NCI-H2171 (cell line): ENCODE measurements at places on chromosomes 1 and 21.
A peak's percentile ranks its signal among the peaks of the same experiment; 100 is the strongest.

DNA sequence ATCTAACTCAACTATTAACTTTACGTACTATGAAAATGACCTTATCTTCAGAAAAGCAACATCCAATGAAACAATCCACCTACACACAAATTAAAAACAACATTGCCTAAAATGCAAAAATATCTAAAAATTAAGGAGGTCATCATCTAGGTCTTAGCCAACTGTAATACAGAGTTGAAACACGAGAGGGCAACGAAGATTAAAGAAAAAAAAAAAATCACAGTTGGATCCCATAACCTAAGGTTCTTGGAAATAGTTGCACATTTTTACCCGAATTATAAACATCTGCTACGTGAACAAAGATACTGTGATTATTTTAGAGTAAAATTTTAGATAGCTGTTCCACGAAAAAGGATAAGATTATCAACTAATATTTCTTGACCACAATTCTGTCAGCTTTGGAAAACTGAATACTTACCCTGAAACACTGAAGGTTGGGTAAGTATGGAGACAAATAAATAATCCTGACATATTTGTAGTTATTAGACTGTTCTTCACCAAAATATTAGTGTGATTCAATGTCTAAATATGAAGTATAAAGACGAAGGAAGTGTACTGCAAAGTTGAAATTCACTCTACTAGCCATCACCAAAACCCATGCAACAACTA lies 88.0 kb upstream of the AK4 start:
- no peak for DNase-seq

GRCh38 chr1:212601524-212601923 lies 7.0 kb upstream of the ATF3 start:
- DNase-seq, result no peak

DNA sequence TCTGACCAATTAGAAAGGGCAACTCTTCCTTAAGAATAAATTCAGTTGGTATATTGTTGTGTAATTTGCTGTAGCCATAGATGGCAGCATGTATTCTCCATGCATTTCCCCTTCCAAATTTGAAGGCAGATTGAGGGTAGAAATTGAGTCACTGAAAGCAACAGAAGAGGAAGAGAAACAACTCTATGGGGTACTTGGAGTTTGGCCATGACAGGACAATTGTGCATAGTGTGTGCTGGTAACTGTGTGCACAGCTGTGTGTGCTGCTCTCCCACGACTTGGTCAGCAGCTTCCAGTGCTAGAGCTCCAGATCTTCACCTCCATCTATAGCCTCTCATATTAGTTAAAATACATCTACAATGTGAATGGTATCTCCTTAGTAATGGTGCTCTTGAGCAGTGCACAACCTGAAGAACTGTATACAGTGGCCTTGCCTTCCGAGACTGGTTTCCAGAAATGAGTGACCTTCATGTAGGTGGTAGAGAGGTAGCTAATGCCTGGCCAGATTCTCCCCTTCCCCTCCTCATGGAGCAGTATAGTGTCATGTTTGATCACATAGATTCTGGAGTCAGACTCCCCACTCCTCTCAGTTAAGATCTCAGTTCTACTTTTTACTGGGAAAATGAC lies 882 bp upstream of the FCAMR start:
- no peak for DNase-seq

DNA sequence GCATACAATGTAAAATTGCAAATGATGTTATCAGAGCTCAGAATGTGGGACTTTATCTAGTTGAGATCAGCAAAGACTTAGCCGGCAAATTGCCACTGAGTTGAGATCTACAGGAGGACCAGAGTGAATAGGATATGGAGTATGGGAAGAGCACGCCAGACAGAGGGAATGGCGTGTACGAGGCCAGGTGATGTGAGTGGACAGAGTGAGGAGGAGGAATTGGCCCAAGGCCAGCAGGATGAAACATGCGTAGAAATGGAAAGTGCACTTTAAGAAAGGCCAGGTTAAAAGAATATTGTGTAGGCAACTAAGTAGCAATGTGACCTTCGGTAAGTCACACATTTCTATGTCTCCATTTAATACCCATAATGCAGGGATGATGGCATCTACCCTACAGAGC lies 211.0 kb downstream of the ZP4 start:
- DNase-seq, result no peak

GRCh38 chr1:12568009-12568767 lies 49.8 kb downstream of the DHRS3 start:
- no peak for DNase-seq

- no peak for DNase-seq
Measured at GRCh38 chr1:164565357-164565756, 6.4 kb downstream of the PBX1 start.

DNA sequence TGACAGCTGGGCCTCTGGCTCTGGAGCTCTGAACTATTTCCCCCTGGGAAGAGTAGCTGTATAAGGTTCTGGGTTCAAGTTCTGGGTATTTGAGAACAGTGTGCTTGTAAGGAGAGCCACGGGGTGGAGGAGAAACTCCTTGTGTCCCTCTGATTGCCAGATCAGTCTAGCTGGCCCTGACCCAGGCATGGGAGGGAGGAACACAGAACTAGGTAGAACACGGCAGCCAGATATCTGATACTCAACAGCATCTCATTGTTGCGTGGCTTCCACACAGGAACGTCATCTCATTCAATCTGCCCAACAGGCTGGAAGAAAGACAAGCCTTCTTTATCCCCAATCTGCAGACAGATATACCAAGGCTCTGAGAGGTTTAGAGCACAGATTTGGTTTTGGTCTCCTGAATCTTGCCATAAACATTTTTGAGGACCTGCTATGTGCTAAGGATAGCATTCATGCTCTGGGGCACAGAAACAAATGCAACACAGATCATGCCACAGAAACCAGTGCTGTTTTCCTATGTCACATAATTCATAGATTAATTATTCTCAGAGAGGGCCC lies 83.8 kb downstream of the PLXNA2 start:
- no peak for DNase-seq

GRCh38 chr1:90579212-90579802 lies 137.8 kb downstream of the BARHL2 start:
- DNase-seq, result peak; percentile 48

- no peak for DNase-seq
Measured at GRCh38 chr1:164660412-164660772, 101.4 kb downstream of the PBX1 start.

GRCh38 chr1:201946224-201946908 lies at the start of gene LMOD1:
LMOD1 (minus strand) TSS chr1:201946548; CDS start chr1:201946340, 208 bp downstream.
- no peak for DNase-seq

DNA sequence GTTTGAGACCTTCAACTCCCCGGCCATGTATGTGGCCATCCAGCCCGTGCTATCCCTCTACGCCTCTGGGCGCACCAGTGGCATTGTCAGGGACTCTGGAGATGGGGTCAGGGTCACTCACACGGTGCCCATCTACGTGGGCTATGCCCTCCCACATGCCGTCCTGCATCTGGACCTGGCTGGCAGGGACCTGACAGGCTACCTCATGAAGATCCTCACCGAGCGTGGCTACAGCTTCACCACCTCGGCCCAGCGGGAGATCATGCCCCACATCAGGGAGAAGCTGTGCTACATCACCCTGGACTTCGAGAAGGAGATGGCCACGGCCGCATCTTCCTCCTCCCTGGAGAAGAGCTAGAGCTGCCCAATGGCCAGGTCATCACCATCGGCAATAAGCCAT lies 36.5 kb upstream of the ZP4 start:
- DNase-seq, result no peak

DNA sequence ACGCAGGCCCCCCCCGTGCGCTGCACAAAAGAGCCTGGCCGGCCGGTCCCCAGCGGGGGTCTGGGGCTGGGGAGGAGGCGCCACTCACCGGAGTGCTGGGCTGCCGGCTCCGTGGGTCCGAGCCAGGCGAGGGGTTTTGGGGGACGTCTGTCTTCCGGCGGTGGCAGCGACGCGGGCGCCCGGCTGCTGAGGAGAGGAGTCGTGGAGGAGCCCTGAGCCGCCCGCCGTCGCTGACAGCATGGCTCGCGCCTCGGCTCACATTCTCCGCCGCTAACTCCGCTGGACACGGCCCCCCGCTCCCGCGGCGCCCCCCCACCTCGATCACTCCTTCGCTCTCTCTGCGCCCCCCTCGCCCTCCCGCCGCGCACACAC lies 649 bp downstream of the AHDC1 start:
- no peak for DNase-seq

DNA sequence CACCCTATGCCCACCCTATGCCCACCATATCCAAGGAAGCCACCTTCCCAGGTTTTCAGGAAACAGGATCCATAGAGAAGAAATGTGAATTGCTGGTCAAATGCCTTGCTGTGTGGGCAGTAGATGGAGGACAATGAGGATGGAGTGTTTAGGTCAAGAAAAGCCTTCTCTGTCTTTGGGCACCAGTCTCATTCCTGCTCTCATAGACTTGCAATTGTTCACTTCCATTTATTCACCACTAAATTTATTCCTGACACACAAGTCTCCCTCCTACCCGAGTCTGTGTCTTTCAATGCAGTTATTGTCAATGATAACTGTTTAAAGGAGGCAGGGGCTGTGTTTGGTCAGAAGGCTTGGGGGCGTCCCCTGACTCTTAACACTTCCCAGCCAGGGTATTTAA lies 48.0 kb upstream of the ITPKB start:
- no peak for DNase-seq

DNA sequence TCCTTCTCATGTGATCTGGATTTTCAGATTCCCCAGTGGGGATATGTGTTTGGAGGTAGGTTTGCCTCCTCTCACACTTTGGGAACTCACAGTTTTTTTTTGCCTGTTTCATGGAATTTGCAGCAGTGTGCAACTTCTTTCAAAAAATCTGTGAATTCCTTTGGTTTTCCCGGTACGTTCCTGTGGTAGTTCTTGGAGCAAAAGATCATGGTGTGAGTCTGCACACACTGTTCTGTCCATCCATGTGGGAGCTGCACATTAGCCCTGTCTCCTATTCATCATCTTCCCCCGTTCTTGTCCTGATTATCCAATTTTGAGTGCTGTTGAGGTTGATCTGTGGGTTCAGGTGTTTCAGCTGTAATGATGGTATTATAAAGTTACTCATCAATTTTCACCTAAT lies 30.3 kb upstream of the TACSTD2 start:
- DNase-seq, result no peak

DNA sequence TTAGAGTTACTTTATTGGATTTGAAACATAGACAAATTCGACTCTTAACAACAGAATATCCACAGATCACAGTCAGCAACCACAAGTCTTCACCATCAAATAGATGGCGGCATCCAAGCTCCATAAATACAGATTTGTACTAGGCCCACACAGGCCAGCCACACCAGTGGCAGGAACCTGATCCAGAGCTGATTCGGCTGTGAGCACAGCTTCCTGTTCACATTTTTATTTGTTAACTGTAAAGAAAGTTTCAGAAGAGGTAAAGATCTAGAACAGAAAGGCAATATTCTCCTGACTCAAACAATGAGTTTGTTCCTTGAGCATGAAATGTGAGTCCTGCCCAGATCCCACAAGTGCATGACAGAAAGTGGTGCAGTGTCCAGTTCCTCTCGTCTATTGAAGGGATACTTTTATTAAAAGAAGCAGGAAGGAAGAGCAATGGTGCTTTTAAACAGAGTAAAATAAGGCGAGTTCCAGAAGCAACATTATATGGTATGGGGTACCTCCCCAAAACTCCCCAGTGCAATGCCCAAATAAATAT lies 205.8 kb downstream of the SLC45A1 start:
- no peak for DNase-seq

DNA sequence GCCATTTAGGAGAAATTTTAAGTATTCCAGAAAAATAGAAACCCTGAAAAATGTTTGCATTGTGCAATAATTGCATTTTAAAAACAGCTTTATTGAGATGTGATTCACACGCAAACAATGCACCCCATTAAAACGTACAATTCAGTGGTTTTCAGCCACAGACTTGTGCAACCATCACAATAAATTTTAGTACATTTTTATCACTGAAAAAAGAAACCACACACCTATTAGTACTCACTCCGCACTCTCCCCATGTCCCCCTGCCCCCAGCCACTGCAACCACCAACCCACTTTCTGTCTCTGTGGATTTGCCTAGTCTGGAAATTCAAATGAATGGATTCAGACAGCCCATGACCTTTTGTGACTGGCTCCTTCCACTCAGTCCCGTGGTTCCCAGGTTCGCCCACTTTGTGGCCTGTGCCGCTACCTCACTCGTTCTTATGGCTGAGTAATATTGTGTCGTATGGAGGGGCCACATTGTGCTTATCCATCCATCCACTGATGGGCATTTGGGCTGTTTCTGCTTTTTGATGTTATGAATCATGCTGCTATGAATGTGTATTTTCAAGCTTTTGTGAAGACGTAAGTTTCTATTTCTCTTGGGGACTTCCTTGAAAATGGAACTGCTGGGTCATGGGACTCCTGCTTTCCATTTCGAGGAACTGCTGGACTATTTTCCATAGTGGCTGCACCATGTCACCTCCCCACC lies 147.7 kb upstream of the ARHGEF16 start:
- no peak for DNase-seq

- DNase-seq, result no peak
Measured at GRCh38 chr1:93716941-93717368, 35.3 kb upstream of the BCAR3 start.

DNA sequence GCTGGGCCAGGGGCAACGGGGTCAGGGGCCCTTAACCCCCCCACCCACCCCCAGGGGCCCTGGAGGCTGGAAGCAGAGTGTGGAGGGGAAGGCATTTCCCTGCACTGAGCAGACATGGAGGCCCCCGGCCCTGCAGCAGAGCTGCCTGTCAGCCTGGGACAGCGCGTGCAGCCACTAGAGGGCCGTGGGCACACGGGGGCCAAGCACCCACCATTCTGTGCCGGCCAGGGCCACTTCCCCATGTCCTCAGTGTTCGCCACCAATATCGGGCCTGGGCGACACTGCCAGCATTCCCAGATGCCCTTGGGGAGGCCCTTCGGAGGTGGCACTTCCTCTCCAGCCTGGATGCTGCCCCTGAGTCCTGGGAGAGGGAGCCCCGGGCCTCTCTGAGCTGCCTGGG lies 23.2 kb upstream of the ARHGEF16 start:
- DNase-seq, result no peak

- DNase-seq, result no peak
Measured at GRCh38 chr1:20325844-20326420, 35.3 kb downstream of the VWA5B1 start.

- no peak for DNase-seq
Measured at GRCh38 chr1:84687714-84688462, 2.4 kb downstream of the SSX2IP start.

- no peak for DNase-seq
Measured at GRCh38 chr1:84348759-84349158, 47.3 kb downstream of the SAMD13 start.

GRCh38 chr1:74714429-74715235 lies 18.2 kb downstream of the CRYZ start:
- DNase-seq, result no peak

DNA sequence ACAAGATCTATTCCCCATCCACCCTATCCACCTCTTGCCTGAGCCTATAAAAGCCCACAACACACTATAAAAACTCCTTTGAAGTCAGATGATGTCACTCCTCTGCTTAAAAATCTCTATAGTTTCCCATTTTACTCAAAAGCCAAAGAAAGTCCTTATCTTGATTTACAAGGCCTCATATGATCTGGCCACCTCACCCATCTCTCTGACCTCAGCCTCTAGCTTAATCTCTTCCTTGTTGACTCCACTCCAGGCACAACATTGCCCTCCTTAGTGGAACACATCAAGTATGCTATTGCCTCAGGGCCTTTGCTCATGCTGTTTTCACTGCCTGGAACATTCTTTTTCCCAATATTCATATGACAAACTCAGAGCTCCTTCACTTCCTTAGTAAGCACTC lies 33.3 kb downstream of the ZNF281 start:
- DNase-seq, result no peak

GRCh38 chr1:77565321-77565720 lies 117.1 kb downstream of the ZZZ3 start:
- no peak for DNase-seq
